Activated CD4-positive, alpha-beta T cell treated with anti-CD3 and anti-CD28 coated beads, Interleukin-2, amount 10 ng/mL, durations not matched to agents 24 days and 14 days (primary cell): ENCODE measurements at places on chromosomes 5 and 9. TPM values are rescaled to one million over a fixed set of nuclear protein-coding genes. Genes with fewer than 3 reads are reported as not detected.

GRCh38 chr5:60856066-60856465 lies 12.0 kb upstream of the ELOVL7 start:
- H3K36me3 ChIP-seq: no peaks in the 10 kb centered on the region
- no peaks in the 10 kb centered on the region for H3K4me1 ChIP-seq
- no peak overlapping the region for H3K27ac ChIP-seq
- no peaks in the 10 kb centered on the region for H3K27me3 ChIP-seq

DNA sequence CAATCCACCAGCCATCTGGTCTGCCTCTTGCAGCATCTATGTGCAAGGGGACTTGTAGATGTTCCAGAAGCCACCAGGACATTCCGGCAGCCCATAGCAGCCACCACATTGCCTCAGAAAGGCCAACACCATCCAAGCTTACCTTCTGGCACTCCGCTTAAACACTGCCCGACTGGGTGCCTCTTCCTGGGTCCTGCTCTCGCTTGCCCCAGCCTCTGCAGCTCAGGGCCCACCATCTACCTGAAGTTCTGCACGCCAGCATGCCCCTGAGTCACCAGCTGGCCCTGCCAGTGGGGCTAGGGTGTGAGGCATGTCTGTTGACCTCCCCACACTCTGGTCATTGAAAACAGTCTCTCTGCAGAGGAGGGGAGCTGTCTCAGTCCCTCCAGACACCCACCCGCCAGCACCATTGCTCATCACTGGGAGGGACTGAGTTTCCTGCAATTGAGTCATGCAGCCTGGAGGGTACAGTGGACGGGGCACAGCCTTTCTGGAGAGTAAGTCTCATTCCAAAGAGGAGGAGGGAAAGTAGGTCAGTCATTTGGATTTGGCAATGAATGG lies 16.9 kb upstream of the COL5A1 start:
- no peak overlapping the region for H3K4me3 ChIP-seq
- no peaks in the 10 kb centered on the region for H3K4me1 ChIP-seq
- no peaks in the 10 kb centered on the region for H3K27me3 ChIP-seq
- H3K36me3 ChIP-seq: no peaks in the 10 kb centered on the region

PRELID2 gene
- 3.1 and 3.6 TPM in 2 replicates for total RNA-seq

TPM2 gene
- 3.6 and 3.8 TPM in 2 replicates for total RNA-seq

DNA sequence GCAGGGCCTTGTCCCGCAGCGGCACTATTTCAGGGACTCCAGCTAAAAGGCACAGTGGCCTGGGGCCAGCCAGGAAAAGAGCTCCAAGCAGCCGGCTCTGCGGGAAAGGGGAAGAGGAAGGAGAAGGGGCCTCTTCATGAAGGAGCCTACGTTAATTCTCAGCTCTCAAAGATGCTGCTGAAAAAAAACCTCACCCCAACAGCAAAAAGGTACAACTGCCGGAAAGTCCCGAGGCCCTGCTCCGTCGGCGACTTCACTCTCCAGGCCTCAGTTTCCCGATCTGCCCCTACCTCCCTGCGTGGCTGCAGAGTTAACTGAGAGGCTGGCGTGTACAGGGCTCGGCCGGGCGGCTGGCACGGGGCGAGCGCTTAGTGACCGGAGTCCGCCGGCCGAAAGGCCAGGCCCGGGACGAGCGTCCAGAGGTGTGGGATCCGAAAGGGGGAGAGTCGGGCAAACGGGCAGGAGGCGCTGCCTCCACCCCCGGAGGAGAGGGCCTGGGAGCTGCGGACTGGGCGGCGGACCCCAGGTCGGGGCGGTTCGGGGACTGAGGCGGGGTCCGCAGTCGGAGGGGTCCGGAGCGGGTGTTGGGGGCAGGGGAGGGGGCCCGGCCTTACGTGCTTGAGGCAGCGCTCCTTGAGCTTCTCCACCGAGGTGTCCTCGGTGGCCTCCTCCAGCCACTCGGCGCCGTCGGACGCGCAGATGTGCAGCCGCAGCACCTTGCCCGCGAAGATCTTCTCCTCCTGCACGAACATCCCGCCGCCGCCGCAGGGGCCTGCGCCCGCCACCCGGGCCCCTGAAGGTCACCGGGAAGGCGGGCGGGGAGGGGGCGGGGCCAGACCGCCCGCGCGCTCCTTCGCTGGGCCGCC lies 529 bp downstream of the UBAC1 start:
- peak overlapping the region; percentile 93 for H3K4me3 ChIP-seq
- H3K36me3 ChIP-seq: peaks cover 4% of the 10 kb centered on the region
- H3K27me3 ChIP-seq: peaks cover 5% of the 10 kb centered on the region
- peaks cover 34% of the 10 kb centered on the region for H3K4me1 ChIP-seq
- H3K27ac ChIP-seq: peak overlapping the region; percentile 85
- peak; percentile 69 for DNase-seq

ARHGEF28 gene
- 0.14 TPM in 1 of 2 replicates, not detected in the other for total RNA-seq

- H3K4me3 ChIP-seq: no peak overlapping the region
- H3K27ac ChIP-seq: peak overlapping the region; percentile 78
- H3K36me3 ChIP-seq: peaks cover 5% of the 10 kb centered on the region
- H3K4me1 ChIP-seq: peaks cover 61% of the 10 kb centered on the region
- DNase-seq: no peak
- H3K27me3 ChIP-seq: no peaks in the 10 kb centered on the region
Observed at GRCh38 chr5:157611571-157612476, 36.2 kb upstream of the ADAM19 start.

GRCh38 chr5:88675708-88676636 lies 207.0 kb downstream of the MEF2C start:
- H3K27me3 ChIP-seq: peaks cover 81% of the 10 kb centered on the region
- peak overlapping the region; percentile 80 for H3K27ac ChIP-seq
- peak overlapping the region; percentile 47 for H3K4me3 ChIP-seq
- H3K4me1 ChIP-seq: peaks cover 19% of the 10 kb centered on the region
- H3K36me3 ChIP-seq: peaks cover 4% of the 10 kb centered on the region

NUTM2F gene
- not detected in 2 replicates for total RNA-seq

GARIN3 gene
- total RNA-seq: 0.19 and 0.36 TPM in 2 replicates

ARL15 gene
- total RNA-seq: 4.5 and 7.4 TPM in 2 replicates

DNA sequence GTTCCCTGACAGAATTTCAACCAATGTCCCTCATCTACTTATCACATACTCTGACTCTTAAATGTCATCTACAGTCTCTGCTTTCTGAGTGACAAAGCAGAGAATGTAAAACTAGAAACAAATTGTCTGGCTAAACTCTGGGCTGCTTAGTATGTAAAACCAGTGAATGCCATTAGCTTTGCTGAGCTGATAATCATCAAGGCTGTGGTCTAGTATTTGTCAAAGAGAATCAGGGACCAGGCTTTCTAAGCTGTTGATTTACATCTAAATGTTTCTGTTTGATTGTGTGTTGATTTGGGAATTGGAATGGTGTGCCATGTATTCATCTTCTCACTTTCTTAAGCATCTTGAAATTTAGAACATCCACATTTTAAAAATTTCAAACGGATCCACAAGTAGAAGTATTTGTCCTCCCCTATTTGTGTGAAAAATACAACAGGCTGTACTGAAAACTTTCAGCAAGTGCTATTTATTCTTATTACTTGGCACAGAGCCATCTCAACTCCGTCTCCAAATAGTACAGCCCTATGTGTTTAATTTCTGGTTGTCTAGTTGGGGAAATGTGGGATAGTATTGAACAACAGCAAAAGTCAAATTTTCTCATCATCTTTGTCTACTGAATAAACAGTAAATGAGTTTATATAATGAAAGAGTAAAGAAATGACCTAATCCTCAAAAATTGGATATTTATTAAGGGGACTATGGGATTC lies 251.5 kb downstream of the KCTD16 start:
- H3K27ac ChIP-seq: no peak overlapping the region
- DNase-seq: no peak
- H3K4me3 ChIP-seq: no peak overlapping the region
- H3K36me3 ChIP-seq: no peaks in the 10 kb centered on the region

DNA sequence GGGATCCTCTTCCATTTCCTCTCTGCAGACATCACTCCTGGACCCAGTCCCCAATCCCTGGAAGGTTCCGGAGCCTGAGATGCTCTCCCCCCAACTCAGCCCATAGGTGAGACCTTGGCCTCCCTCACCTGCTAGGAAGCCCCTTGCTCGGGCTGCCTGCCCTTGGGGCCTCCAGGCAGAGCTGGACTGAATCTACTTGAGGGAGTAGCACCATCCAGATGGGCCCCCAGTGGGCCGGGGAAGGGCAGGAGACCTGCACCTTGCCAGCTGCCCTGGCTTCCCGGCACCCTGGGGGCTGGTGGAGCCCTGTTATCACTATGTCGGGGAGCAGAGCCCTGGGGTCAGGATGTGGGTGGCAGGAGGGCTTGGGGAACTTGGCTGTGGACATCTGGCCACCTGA lies 26.9 kb upstream of the TMEM250 start:
- no peak for DNase-seq
- H3K27me3 ChIP-seq: no peaks in the 10 kb centered on the region
- H3K27ac ChIP-seq: no peak overlapping the region
- H3K36me3 ChIP-seq: no peaks in the 10 kb centered on the region
- H3K4me3 ChIP-seq: no peak overlapping the region
- no peaks in the 10 kb centered on the region for H3K4me1 ChIP-seq

GRCh38 chr5:127370631-127371030 lies 80.0 kb downstream of the MEGF10 start:
- H3K4me3 ChIP-seq: no peak overlapping the region
- no peak for DNase-seq
- no peaks in the 10 kb centered on the region for H3K36me3 ChIP-seq
- no peaks in the 10 kb centered on the region for H3K4me1 ChIP-seq

GRCh38 chr5:134738963-134739661 lies 764 bp downstream of the CAMLG start:
- H3K27me3 ChIP-seq: no peaks in the 10 kb centered on the region
- DNase-seq: peak; percentile 79
- H3K36me3 ChIP-seq: peaks cover 18% of the 10 kb centered on the region
- H3K27ac ChIP-seq: peak overlapping the region; percentile 91
- peaks cover 13% of the 10 kb centered on the region for H3K4me1 ChIP-seq

DNA sequence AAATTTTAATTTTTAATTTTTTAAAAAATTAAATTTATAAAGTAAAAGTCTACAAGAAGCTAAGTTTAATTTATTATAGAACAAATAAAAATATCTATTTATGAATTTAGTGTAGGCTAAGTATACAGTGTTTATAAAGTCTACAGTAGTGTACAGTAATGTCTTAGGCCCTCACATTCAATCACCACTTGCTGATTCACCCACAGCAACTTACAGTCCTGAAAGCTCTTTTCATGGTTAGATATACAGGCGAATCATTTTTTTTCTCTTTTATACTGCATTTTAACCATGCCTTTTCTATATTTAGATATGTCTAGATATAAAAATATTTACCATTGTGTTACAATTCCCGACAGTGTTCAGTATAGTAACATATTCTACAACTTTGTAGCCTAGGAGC lies 55.9 kb downstream of the PCSK1 start:
- no peak overlapping the region for H3K27ac ChIP-seq
- H3K27me3 ChIP-seq: peaks cover 27% of the 10 kb centered on the region
- no peak for DNase-seq
- no peaks in the 10 kb centered on the region for H3K4me1 ChIP-seq
- no peak overlapping the region for H3K4me3 ChIP-seq

TMEM232 gene
- 1.6 TPM in 2 replicates for total RNA-seq

GRCh38 chr5:43555895-43556606 lies 826 bp downstream of the PAIP1 start:
- peak overlapping the region; percentile 90 for H3K27ac ChIP-seq
- peaks cover 9% of the 10 kb centered on the region for H3K27me3 ChIP-seq
- H3K4me1 ChIP-seq: peaks cover 12% of the 10 kb centered on the region

DNA sequence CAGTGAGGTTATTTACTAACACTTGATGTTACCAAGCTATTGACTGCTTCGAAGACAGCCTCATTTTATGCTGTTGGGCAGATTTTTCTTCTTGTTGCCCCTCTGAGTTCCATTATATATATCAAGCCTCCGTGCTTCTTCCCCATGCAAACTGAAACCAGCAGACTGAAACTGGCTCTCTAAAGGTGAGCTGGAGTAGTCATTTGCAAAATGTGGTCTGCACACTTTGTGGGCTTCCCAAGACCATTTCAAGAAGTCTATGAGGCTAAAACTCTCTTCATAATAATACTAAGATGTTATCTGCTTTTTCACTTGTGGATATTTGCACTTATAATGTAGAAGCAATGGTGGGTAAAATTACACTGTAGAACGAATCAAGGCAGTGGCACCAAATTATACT lies 13.9 kb downstream of the SLC36A1 start:
- H3K4me1 ChIP-seq: no peaks in the 10 kb centered on the region
- H3K27ac ChIP-seq: no peak overlapping the region
- no peaks in the 10 kb centered on the region for H3K27me3 ChIP-seq
- no peak overlapping the region for H3K4me3 ChIP-seq

DNA sequence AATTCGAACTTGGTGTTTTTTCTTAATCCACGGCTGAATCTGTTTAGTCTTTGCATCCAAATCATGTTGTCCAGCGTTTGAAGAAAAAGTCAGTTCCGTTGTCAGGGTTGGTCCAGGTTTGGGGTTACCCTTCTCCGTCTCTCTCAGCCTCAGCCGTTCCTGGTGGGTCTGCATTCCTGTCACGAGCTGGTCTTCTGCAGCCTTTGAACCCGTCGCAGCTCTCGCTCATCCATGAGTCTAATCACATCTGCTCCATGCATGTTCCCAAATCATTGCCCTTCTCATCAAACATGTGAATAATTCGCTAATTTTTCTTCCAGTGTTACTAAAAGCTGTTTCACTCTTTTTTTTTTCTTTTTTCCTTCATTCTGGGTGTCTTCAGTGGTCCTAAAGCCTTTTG lies 39.0 kb upstream of the EXOC3 start:
- DNase-seq: no peak
- H3K36me3 ChIP-seq: peaks cover 27% of the 10 kb centered on the region
- peak overlapping the region; percentile 21 for H3K27ac ChIP-seq

DNA sequence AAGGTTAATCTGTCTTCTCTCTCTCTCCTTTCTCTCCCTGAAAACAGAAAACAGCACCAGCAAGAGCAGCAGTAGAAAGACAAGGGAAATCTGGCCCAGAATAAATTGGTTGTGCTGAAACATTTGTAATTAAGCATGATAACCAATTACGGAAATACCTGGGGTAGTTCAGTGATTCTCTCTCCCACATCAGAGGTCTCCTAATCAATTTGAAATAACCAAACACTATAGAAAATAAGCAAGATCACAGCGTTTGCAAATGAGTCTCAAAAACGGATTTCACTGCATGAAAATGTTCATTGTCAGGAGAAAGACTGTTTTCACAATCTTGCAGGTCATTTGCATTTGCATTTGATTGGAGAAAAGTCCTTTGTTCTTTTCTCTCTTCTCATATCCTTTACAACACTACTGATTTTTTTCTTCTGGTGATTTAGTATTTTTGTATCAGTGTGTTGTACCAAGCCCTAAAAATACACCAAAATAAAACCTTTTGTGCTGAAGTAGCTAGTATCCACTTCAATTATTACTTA lies 36.8 kb upstream of the CDH6 start:
- no peaks in the 10 kb centered on the region for H3K27me3 ChIP-seq
- H3K4me1 ChIP-seq: no peaks in the 10 kb centered on the region
- no peak overlapping the region for H3K4me3 ChIP-seq
- H3K27ac ChIP-seq: no peak overlapping the region

IL6ST gene
- total RNA-seq: 65.1 and 68.2 TPM in 2 replicates

FOXD4L4 gene
- not detected in 2 replicates for total RNA-seq

PAEP gene
- not detected in 2 replicates for total RNA-seq

- H3K4me1 ChIP-seq: no peaks in the 10 kb centered on the region
- no peak for DNase-seq
- no peaks in the 10 kb centered on the region for H3K36me3 ChIP-seq
- H3K27me3 ChIP-seq: peaks cover 4% of the 10 kb centered on the region
- H3K4me3 ChIP-seq: no peak overlapping the region
Observed at GRCh38 chr5:137837491-137838394, 29.9 kb upstream of the MYOT start.

- H3K27ac ChIP-seq: no peak overlapping the region
- no peaks in the 10 kb centered on the region for H3K36me3 ChIP-seq
- DNase-seq: no peak
- peaks cover 2% of the 10 kb centered on the region for H3K27me3 ChIP-seq
- no peak overlapping the region for H3K4me3 ChIP-seq
Observed at GRCh38 chr5:61673007-61673735, 341.1 kb downstream of the ZSWIM6 start.

- H3K36me3 ChIP-seq: peaks cover 1% of the 10 kb centered on the region
- peak within 1 kb of the TSS; percentile 85 for H3K4me3 ChIP-seq
- H3K27me3 ChIP-seq: peaks cover 61% of the 10 kb centered on the region
- peaks cover 12% of the 10 kb centered on the region for H3K4me1 ChIP-seq
Observed at GRCh38 chr5:77210091-77210963, at the start of gene PDE8B. Gene PDE8B, plus strand, starts transcription at chr5:77210680. Its CDS starts 246 bp downstream, at chr5:77210926.
